ENCODE measurements at places on chromosomes 5 and 9.

DNA sequence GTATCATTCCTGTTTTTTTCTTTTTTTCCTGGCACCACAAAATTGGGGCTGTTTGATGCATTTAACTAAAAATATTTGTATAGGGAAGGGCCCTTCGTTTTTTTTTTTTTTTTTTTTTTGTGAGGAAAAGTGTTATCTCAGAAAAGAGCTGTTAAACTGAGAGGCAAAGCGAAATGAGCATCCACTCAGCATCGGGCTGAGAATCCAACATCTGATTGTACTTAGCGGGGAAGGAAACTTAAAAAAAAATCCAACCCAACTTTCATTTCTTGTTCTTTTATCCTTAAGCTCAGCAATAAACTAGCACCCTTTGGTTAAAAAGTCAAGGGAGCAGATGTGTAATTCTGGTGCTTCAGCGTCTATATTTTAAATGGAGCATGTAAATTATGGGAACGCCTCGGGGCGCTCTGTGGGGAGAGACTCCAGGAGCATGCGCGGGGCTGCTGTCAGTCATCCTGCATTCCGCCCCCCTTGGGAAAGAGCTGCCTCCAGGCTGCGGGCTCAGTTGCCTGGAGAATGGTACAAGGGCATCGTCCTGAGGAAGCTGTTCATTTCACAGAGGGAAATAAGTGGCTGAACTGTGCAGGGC is 33.3 kb downstream of the DMRT2 start:
- peak; percentile 10 for DNase-seq

GRCh38 chr9:73869264-73869663 is 627.9 kb upstream of the RORB start:
- no peak for DNase-seq

- no peak for DNase-seq
These were observed 77.4 kb downstream of the ATPSCKMT start for GRCh38 chr5:10172247-10172646.

GRCh38 chr9:120579139-120580050 is 572 bp downstream of the CDK5RAP2 start:
- peak; percentile 45 for DNase-seq

DNA sequence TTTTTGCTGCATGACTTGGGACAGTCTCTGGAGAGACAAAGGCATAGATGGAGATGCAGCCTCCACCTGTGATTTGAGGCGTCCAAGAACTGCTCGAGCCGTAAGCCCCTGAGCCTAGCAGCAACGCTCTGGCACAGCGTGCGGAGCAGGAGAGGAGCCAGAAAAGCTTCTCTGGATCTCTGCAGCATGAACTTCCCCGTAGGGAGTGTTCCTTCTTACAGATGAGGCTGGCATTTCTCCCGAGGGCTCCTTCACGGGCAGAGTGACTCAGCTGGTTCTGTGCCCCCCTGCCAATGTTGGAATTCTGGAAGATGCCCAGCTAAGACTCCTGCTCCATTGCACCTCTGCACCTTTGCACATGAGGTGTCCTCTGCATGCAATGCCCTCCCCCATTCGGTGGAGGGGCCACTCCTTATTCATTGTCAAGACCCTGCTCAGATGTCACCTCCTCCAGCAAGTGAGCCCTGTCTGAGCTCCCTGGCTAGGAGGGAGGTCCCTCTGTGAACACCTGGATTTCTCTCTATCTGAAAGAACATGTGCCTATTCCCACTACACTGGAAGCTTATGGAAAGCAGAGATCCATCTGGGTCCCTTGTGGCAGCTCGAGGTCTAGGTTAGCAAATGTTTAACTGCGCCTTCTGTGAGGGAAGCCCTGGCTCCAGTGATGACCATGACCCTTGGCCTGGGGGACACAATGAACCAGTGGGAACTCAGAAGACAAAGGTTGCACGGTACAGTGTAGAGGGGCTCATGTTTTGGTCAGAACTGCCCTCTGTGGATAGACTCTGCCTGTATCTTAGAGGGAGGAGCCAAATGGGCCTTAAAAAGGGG is 39.6 kb downstream of the SH3PXD2B start:
- DNase-seq, result no peak

GRCh38 chr9:107484117-107484723 is 5.3 kb downstream of the KLF4 start:
- peak; percentile 65 for DNase-seq

DNA sequence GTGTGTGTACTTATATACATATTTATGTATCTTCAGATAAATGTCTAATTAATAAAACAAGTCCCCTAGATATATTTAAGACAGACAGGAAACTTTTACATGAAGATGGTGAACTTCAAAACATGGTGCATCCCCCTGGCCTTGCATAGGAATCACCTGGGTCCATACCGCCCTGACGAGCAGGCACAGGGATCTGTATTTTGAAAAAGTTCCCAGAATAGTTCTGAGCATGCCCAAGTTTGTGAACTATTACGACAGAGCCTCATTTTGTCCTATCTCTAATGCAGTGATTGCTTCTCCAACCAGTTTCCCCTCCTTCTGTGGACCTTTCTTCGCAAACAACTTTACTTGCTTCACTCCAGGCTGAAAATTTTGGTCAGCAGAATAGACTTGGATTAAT is 98.1 kb downstream of the APBA1 start:
- no peak for DNase-seq

- DNase-seq, result no peak
These were observed 4.0 kb downstream of the ADGRD2 start for GRCh38 chr9:124454296-124454695.

GRCh38 chr9:5851445-5851844 is 18.5 kb upstream of the ERMP1 start:
- no peak for DNase-seq

DNA sequence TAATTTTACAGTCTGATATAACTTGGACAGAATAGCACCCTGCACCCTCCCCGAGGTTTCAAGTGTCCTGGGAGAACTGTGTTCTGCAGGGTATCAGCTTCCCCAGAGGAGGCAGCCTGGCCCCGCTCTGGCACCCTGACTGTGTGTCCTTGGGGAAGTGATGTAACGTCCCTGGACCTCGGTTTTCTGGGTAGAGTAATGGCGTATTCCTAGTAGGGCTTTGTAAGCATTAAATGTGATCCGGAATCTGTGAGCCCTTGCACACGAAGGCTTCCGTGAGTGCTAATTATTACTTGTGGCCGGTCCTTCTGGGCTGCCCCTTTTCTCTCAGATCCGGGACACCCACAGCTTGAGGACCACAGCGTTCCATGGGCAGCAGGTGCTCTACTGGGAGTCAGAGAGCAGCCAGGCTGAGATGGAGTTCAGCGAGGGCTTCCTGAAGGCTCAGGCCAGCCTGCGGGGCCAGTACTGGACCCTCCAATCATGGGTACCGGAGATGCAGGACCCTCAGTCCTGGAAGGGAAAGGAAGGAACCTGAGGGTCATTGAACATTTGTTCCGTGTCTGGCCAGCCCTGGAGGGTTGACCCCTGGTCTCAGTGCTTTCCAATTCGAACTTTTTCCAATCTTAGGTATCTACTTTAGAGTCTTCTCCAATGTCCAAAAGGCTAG is 1.0 kb upstream of the CACFD1 start:
- DNase-seq, result peak; percentile 40

DNA sequence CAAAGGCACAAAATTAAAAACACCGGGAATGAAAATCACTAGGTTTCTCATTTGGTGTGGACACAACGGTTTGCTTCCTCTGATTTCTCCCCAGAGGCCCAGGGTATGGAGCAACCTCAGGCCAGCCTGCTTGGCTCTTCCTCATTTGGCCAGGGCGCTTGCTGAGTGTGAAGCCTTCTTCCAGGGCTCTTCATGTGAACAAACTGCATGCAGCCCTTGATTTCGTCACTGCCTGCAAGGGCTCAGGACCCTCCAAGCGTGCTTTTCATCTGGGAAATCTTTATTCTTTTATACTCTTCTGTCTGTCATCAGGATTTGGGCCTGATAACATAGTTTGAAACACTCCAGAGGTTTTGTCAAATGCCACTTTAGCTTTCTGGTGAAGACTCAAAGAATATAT is 122.6 kb upstream of the KLF4 start:
- DNase-seq, result no peak

- no peak for DNase-seq
These were observed 447.7 kb downstream of the EFNA5 start for GRCh38 chr5:107223066-107223465.

GRCh38 chr9:78130004-78130403 is 98.4 kb upstream of the GNAQ start:
- DNase-seq, result no peak

DNA sequence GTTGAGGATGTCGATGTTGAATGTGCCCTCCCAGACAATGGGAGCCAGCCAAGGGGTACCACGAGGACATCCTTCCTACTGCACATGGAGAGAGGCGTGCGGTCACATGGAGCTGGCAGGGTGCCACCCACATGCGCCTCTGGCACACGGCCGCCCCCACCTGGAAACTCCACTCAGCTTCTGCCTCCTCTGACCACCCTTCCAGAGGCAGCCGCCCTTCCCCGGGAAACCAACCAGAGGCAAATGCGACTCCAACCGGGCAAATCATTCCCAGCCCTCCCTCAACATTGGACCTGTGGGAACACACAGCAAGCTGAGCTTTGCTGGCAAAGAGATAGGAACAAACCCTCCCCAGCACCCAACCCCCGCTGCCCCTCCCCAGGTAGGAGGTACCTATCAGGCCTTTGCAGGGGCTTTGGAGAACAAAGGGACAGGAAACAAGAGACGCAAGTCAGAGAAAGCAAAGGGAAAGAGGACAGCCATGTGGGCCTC is 17.5 kb downstream of the ABO start:
- DNase-seq, result no peak

- no peak for DNase-seq
These were observed 2.2 kb downstream of the NSMF start for GRCh38 chr9:137456864-137457405.

DNA sequence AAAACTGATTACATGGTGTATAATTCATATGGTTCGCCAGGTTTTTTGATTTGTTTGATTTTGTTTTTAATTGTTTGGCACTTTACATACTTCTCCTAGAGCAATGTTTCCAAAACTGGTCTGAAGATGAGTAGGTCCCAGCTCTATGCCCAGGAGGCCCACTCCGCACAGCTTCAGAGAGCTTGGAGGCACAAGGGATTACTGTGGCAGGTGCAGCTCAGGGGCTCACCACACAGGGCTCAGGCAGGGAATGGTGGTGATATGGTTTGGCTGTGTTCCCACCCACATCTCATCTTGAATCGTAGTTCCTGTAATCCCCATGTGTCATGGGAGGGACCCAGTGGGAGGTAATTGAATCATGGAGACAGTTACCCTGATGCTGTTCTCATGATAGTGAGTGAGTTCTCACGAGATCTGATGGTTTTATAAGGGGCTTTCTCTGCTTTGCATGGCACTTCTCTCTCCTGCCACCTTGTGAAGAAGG is 296.6 kb downstream of the MED10 start:
- no peak for DNase-seq

GRCh38 chr5:132425975-132426524 is 56.5 kb downstream of the SLC22A5 start:
- DNase-seq, result no peak

- no peak for DNase-seq
These were observed 188.0 kb downstream of the CARTPT start for GRCh38 chr5:71907001-71907588.

DNA sequence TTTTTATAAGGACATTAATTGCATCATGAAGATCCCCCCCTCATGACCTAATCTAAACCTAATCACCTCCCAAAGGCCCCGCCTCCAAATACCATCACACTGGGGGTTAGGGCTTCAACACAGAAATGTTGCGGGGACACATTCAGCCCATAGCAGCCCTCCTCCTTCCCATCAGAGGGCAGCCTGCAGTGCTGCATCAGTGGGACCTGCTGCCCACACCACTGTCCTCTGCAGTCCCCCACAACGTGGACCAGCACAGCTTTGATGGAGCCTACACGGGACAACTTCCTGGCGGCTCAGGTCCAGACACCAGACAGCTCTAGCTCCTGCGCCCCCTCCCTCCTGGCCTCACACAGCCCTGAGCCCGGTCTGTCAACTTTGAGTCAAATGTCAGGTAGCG is 70.3 kb downstream of the APTX start:
- no peak for DNase-seq

- no peak for DNase-seq
These were observed 201.7 kb downstream of the PAPPA start for GRCh38 chr9:116355153-116355921.

- DNase-seq, result no peak
These were observed 103.9 kb downstream of the INSYN2B start for GRCh38 chr5:169876386-169876785.

DNA sequence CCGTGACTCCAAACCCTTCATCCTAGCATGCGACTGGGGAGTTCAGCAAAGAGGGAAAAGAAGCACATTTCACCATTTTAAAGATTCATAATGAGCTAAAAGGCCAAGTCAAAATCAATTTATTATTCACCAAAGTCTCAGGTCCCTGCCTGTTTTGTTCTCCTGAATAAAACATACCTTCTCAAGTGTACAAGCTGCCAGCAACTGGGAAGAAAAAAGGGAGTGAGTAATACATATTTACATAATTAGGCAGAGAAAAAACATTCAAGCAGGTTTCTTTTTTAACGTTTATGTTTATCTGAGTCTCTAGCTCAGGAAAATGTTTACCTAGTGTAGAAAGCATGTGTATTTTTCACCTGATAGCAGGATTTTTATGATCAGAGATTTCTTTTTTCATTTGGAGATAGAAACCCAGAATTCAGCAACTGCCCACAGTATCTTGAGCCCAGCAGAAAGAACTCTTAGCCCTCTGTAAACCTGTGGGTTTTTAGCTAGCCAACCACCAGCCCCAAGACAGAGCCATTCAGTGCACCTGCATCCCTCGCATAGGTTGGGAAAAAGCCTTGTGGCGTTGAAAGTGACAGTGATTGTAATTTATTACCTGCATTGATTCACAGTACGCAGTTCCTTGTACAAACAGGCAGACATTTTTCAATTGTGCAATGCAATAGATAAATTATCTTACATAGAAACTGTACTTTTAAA is 117.9 kb upstream of the GRIA1 start:
- DNase-seq, result no peak

GRCh38 chr5:7676455-7676854 is 174.5 kb downstream of the CFAP90 start:
- DNase-seq, result no peak

GRCh38 chr9:9751996-9752395 is 860.8 kb downstream of the PTPRD start:
- no peak for DNase-seq

DNA sequence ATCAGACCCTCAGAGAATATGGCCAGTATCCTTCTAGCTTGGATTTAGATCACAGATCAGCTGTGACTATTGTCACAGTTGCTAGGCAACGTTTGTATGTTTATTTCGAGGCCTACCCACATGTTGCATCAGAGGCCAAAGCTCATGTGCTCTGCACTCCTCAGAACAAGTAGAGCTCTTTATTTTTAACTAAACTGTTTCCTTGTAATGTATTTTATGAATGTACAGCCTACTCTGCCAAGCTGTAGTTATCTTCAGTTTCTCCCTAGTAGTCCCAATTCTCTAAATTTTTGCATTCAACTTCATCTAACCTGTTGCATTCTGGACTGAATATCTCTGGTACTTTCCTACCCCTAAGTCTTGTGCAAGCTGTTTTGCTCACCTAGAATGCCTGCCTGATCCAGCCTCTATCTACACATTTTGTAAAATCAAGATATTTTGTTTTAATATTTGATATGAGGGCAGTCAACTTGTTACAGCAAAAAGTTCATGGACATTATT is 52.8 kb downstream of the CAST start:
- peak; percentile 83 for DNase-seq

GRCh38 chr9:35342221-35342958 is 147.5 kb upstream of the RUSC2 start:
- DNase-seq, result no peak

GRCh38 chr5:40441733-40442132 is 238.0 kb upstream of the PTGER4 start:
- no peak for DNase-seq
